ENCODE measurements at places on chromosomes 16 and 17.

- peak; percentile 31 for DNase-seq
These were observed 2.4 kb downstream of the YPEL2 start for GRCh38 chr17:59333836-59334235.

DNA sequence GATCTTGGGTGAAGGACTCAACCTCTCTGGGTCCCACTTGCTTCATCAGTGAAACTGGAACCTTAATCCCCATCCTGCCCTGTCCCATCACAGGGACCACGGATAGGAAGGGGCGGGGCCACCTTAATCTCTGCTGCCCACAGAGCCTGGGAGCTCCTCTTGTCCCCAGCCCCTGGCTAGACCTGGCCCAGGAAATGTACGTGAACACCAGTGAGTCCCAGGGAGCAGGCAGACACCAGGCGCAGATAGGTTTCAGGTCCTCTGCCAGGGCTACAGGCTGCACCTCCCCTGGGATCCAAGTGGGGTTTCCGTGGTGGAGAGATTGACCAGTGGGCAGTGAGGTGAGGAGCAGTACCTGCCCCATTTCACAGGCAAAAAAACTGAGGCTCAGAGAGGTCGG lies 21.0 kb downstream of the RAB11FIP4 start:
- no peak for DNase-seq

DNA sequence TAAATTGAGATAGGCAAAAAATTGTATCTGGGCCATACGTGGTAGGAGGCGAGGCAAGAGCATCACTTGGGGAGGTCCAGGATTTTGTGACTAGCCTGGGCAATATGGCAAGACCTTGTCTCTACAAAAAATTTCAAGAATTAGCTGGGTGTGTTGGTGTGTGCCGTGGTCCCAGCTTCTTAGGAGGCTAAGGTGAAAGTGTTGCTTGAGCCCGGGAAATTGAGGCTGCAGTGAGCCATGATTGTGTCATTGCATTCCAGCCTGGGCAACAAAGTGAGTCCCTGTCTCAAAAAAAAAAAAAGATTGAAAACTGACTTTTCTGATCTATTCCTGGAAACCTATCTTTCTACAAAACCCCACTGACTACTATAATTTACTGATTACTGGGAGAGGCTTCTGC lies 26.7 kb downstream of the CDK12 start:
- no peak for DNase-seq

GRCh38 chr17:57033296-57033695 lies 51.8 kb upstream of the AKAP1 start:
- DNase-seq, result peak; percentile 53

DNA sequence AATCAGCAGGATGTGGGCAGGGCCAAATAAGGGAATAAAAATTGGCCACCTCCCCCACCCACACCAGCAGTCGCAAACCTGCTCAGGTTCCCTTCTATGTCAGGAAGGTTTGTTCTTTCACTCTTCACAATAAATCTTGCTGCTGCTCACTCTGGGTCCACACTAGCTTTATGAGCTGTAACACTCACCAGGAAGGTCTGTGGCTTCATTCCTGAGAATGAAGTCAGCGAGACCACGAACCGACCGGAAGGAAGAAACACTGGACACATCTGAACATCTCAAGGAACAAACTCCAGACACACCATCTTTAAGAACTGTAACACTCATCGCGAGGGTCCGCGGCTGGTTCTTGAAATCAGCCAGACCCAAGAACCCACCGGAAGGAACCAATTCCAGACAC lies 115.5 kb upstream of the TBX2 start:
- no peak for DNase-seq

Measured in NCI-H187 (cell line).